ENCODE measurements at places on chromosomes 3 and 15.

DNA sequence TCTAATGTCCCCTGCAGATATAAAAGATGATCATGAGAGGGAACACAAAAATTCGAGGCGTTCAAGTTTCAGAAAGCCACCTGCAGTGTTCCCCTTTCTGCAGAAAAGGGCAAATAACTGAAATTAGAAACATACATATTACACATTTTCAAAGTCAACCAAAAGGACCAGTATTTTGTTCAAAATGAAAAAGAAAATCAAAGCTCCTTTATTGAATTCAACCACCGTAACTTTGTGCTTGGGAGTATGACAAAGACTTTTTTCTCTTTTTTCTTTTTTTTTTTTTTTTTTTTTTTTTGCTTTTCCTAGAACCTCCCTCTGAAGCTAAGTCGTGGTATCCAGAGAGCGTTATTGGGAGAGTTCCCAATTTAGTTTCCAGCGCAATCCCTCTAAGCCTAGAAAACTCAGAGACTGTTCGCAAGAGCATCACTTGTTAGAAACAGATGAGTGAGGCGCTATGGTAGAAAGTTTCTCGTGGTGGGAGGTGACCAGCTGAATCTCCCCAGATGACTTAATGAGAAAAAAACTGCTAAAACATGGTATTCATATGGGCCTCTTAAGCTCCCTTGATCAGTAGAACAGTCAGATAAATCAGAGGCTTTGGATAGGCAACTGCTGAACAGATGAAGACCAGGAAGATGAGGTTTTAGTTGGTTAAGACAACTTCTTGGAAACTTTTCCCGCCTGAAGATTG, 77.4 kb downstream of the MB21D2 start:
- DNase-seq: no peak

DNA sequence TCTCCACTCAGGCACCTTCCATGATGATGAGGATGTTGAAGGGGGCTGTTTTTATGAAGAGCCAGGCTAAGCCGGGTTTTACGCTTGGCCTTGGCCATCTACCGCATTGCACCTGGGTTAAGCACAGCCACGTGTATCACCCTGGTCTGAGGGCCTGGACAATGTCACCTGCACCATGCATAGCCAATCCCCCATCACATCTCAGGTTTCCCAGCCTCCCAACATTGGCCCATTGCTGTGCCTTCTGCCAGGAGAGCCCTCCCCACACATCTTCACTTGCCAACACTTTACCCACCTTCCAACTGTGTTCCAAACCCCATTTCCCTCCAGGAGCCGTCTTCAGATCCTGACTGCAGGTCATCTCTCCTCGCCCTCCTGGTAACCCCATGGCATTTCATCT, 135.3 kb upstream of the ABHD17C start:
- no peak for DNase-seq

DNA sequence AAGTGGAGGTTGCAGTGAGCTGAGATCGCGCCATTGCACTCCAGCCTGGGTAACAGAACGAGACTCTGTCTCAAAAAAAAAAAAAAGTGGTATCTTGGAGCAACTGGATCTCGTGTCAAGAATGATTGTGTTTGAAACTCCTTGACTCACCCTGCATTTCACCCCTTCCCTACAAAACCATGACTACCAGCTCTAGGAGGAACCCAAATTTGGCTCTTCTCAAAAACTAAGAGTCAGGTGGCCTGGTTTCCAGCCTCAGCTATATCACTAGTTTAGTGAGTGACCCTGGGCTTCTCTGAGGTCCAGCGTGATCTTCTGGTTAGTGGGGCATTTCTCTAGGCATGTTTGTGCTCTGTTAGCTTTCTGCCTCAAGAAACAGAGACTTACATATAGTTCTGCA, 222.1 kb downstream of the FAM43A start:
- no peak for DNase-seq

DNA sequence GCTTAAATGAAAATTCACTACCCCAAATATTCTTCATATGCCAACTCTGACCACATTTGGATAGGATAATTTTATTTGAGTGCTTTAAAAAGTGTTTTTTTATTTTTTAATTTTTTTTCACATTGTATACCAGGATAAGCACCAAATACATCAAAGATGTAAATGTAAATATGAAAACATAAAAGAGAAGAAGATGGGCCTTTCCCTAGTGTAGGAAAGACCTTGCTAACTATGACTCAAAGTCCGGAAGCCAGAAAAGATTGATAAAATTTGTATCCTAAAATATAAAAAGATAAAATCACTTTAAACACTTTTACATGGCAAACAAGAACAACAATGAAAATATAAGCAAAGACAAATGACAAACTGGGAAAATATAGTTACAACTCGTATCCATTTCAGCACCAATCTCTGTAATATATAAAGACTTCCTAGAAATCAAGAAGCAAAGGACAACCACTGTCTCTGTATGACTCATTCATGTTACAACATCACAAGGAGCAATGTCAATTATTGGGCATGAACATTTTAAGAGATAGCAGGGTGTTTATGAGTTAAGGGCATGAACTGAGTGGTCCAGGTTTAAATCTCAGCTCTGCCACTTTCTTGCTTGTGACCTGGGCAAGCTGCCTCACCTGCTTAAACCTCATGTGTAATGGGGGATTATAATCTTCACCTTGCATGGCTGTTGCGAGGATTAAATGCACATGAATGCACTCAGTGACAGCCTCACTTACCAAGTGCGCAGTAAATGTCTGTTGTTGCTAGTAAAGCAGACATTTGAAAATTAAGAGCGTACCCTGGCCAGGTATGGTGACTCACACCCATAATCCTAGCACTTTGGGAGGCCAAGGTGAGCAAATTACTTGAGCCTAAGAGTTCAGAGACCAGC, 25.3 kb upstream of the ARHGEF3 start:
- DNase-seq: no peak

DNA sequence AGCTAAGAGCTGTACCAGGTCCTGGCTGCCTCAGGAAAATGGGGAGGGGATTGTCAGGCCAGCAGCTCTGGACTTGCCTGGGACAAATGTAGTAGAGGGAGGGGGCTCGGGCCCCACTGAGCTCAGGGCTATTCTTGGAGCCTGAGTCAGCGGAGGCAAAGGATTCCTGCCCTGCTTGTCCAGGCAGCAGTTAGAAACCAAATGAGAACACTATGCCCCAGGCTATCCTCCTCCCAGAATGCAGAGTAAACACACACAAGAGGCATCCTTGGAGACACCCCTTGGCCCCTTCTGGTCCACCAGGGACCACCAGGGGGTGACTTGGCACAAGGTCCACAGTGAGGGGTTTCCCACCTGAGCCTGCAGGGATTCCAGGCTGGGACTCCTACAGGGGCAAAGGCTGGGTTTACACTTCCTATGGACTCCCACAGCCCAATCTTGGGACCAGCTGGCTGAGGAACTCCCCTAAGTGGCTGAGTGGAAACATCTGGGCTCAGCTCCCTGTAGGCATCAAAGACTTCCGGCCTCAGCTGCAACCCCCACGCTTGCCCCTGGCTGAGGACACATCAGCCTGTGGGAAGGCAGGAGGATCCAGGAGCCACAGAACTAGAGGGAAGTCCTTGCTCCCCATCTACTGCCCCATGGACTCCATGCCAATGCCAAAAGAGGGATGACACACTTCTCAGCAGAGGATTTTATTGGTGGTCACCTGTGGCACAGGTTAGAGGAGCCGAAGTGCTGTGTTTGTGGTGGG, 3.4 kb upstream of the COL7A1 start:
- DNase-seq: peak; percentile 88
